ENCODE measurements at places on chromosomes 5 and 9.

- DNase-seq: no peak
Observed at GRCh38 chr5:64654561-64654938, 35.8 kb upstream of the SHISAL2B start.

DNA sequence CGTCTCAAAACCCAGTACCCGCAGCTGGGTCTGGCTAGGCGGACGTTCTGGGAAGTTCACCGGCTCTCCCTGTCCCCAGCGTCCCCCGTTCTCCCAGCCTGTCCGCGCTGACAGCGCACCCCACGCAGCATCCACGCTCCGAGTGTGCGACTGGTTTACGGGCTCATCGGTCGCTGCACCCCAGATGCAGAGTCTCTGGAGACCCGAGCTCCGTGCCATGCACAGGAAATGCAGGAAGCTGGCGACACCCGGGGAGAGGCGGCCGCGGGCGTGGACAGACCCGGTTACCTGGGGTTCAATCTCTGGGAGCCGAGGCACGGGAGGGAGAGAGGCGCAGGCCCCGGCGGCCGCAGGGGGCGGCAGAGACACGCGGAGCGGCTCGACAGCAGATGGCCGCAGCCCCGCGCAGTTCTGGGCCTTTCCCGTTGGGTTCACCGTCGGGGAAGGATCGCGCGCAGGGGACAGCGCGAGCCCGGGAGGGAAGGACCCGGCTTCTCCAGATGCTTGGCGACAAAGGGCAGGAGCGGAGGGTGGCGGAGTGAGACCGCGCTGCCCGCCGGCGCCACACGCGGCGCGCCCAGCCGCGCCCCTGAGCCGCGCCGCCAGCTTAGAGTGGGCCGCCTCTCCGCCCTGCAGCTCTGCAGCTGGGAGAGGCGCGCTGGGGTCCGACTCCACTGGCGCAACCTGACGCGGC lies 558 bp downstream of the SHROOM1 start:
- peak; percentile 25 for DNase-seq

GRCh38 chr5:137607771-137608170 lies 108.6 kb upstream of the SPOCK1 start:
- no peak for DNase-seq

GRCh38 chr9:92615790-92616189 lies 54.1 kb downstream of the IPPK start:
- no peak for DNase-seq

DNA sequence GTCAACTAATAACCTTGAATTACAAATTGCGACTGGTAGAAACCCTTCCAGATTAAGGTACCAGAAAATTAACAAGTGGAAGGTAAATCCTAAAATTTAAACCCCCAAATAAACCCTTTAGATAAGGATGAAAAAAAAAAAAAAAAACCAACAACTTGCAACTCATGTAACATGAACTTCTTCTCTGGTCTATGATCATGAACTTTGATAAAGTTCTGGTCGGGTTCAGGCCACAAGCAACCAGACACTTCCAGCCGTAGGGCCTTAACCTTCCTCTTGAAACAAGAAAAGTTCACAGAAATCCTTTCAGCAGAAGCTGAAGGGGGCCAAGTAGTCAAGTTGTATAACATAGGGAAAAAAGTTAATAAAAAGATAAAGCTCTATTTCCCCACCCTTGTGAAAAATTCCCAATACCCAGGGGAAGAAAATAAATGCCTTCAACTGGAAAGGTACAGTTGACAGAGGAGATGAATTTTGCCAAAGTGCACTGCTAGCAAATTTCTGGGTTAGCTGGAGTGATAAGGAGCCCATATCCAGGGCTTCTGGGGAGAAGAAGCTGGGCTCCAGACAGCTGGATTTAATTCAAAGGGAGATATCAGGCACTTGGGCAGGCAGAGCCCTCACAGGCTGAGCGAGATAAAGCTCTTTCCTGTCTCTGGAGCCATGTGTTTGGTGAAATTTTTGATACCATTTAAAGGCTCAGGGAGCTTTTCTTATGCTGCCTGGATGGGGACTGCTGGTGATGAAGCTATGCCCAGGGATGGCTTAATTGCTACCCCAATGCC lies 234.2 kb upstream of the PANK3 start:
- DNase-seq: peak; percentile 17
